Endothelial cell of umbilical vein (primary cell): ENCODE measurements at places on chromosomes 6 and 20. TPM values are rescaled to one million over a fixed set of nuclear protein-coding genes. Genes with fewer than 3 reads are reported as not detected.

The MYH7B gene
- 0.03 and 0.10 TPM in 2 replicates for polyA plus RNA-seq

GRCh38 chr6:3341467-3341866 is 82.7 kb downstream of the PSMG4 start:
- DNase-seq, result no peak

The PTCHD4 gene
- 1.3 and 1.5 TPM in 2 replicates for polyA plus RNA-seq

DNA sequence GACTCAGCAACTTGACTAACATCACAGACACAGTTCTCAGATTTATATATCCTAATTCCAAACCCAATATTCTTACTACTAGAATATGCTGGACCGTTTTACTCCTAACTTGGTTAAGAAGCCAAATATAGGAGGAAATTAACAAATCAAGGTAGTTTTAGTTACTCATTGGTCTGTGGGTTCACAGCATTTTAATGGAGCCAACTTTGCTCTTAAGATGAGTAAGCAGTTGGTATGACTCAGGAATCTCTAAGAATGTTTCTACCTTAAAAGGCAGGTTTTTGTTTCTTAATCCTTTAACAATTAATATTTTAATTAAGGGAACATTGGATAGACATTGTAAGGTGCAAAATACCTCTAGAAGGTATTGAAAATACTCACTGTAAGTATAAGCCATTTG is 31.6 kb downstream of the OPRM1 start:
- no peak for DNase-seq

DNA sequence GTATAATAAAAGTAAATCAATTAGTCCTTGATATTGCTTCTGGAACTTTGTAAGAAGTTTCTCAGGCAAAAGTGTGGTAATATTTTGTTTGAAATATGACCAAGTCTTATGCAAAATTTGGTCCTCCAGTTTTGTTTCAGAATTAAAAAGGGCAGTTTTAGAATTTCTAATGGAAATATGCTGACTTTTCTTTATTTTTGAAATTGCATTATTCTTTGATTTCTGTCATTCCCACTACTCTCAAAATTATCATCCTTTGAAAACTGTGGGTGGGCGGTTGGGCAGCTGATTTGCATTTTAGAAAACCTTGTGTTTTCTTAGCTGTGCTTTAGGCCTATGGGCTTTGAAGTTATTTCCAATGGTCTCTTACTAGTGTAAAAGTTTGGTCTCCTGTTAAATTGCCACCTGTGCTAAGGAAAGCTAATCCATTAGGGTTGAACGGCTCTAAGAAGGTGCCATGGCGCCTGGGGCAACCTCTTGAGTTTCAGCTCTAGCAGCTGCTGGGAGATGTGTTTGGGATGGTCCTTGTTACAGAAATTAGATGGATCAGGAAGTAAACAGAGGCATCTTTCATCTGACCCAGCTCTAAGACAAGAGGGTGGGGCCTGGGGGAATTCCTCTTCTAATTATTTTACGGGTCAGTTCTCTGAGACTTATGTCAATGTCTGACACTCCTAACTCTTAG is 880.8 kb upstream of the SLC35B3 start:
- no peak for DNase-seq

DNA sequence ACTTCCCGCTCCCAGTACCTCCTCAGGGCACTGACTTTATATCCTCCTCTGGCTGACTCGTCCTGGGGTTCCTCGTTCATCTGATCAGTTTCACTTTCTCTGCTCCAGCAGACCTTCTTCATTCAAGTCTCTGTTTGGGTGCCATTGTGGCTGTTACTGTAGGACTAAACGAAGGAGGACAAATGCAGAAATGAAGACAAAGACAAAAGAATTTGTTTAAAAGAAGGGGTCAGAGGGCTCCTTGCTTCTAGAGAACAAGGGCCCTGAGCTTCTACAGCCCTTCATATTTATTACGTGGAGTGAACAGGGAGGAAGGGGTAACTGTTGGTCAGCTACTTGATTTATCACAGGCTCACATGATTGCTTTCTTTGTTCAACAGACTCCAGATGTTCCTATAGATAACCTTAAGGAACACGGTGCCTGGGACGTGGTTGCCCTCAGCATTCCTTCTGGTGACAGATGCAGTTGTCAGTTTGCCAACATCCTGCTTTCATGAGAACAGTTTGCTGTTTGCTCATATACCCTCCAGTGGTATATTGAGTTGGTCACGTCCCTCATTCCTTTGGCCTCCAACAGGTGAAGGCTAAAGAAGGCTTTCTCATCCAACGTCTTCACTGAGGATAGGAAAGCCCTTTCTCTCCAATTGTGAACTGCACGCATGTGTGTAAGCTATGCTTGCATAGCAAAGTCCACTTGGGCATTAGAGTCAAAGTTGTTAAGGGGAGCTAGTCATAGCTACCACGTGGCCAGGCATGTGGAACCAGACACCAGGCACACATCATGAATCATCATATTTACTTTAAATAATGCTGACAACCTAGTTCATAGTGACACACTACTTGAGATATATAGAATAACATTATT is 69.1 kb upstream of the BTN3A2 start:
- peak; percentile 72 for DNase-seq

GRCh38 chr6:22115559-22115958 is 181.3 kb downstream of the PRL start:
- DNase-seq, result no peak

The B3GAT2 gene
- not detected in 2 replicates for polyA plus RNA-seq

- no peak for DNase-seq
These were observed 246.9 kb downstream of the UBE3D start for GRCh38 chr6:82818727-82819126.

The C20orf144 gene
- polyA plus RNA-seq, result 0.05 TPM in 1 of 2 replicates, not detected in the other

GRCh38 chr20:36700438-36700837 is 45.5 kb downstream of the NDRG3 start:
- no peak for DNase-seq

- DNase-seq, result no peak
These were observed 181.4 kb upstream of the UST start for GRCh38 chr6:148565321-148565926.

The SLC12A5 gene
- 1.8 and 2.3 TPM in 2 replicates for polyA plus RNA-seq

The MDFI gene
- polyA plus RNA-seq, result 74.1 and 81.6 TPM in 2 replicates

GRCh38 chr20:46203510-46203837 is 85.4 kb downstream of the CD40 start:
- DNase-seq, result no peak

DNA sequence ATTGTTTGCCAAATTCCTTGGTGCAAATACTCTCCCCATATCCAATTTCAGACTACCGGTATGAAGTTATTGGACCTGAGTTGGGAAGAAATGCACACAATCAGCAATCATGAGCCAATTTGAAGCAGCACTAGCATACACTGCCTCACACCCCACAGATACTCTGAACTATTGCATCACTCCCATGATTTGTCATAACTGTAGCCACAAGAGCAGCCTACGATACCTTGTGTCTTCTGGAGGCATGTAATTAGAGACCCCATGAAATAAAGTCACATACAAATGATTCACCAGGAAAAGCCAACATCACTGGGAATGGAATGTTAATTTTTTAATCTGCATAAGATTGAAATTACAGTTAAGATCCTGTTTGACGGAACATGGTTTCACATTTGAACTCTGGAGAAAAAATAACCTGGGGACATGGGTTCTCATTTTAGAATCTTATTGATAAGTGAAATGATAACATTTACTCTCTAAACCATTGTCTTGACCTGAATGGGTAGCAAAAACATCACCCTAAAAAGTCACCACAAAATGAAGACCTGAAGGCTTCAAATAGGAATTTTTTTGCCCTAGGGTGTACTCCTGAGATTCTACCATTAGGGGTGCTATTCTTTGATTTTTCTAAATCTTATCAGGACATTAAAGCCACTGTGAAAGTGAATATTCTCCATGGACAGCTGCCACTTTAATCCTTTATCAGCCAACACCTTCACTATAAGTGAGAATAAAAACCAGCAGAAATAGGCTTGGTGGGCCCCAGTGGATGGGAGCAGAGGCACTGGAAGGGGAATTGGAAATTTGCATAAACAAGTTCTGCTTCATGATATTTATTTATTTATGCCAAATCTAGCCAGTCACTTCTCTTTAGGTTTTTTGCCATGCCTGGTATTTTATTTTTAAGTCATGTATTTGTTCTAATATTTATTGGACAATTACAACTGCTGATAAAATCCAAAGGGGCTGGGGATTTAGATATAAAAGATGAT is 34.5 kb upstream of the HBS1L start:
- DNase-seq, result peak; percentile 34

DNA sequence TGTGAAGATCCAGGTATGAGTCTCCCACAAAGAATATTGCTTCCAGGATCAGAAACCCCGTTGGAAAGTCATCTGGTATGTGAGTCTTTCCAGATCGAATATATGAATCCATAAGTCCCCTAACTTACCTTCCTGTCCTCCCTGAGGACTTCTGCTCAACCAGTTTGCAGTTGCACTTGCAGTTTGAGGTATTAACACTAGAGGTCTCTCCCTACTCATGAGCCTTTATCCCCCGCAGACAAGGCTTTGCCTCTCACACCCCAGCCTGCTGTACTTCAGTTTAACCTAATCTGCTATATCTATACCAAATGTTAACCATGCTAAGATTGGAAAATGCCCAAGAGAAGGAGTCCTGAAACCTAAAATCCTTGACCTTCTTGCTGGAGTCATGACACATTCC is 135.3 kb upstream of the DEFB112 start:
- no peak for DNase-seq

The HLA-DMB gene
- 0.75 and 1.1 TPM in 2 replicates for polyA plus RNA-seq

The RAMACL gene
- polyA plus RNA-seq, result 0.17 and 0.25 TPM in 2 replicates

DNA sequence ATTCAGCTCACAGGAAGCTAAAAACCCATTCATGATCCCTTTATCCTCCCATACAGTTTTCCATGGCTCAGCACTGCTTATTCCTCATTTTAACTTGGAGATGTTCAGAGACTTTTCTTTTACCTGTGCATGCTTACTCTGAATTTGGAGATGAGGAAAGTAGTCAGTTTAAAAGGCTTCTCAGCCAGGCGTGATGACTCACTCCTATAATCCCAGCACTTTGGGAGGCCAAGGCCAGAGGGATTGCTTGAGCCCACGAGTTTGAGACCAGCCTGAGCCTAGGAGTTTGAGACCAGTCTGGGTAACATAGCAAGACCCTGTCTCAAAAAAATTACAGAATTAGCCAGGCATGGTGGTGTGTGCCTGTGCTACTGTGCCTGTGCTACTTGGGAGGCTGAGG is 30.3 kb upstream of the TMEM217 start:
- DNase-seq, result no peak

The LAMA2 gene
- polyA plus RNA-seq, result 0.24 and 0.51 TPM in 2 replicates

DNA sequence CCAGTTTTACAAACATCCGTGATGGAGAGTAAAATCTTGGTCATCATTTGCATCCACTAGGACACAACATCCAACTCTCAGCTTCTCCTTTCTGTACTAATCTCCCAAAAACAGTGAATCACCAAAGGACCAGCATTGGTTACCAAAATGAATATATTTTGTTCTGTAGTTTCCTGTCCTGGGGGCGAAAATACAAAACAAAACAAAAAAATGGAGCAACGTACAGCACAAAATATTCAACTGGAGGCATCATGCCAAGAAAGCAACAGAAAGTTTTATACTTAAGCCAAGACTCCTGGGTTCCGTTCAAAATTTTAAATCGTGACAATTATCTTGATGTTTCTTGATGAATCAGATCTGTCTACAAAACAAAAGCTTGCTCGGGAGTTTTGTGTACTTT is 126.6 kb upstream of the CCDC28A start:
- DNase-seq, result peak; percentile 59

- peak; percentile 45 for DNase-seq
These were observed 68.0 kb downstream of the PLAGL1 start for GRCh38 chr6:143940011-143940597.

DNA sequence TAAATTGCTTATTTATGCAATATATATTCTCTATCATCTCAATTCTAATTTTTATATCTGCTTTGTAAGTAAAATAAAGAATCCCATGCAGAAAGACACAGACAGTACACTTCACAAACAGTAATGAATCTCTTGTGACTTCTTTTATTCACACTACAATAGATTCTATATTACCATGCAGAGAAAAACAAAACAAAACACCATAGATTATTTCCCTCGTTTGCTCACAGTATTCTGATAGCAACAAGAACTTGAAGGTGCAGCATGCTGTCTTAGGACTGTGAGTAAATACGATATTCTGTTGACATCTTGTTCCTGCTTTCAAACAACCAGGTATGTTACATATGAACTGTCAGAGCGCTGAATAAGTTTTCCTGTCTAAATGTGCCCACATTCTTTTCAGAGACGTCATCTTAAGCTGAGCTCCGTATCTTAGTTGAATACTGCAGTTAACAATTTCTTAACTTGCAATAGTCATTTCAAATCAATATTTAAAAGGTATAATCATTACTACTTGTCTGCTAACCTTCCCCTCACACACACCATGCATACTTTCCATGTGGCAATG is 140.1 kb downstream of the BTBD9 start:
- DNase-seq, result no peak

DNA sequence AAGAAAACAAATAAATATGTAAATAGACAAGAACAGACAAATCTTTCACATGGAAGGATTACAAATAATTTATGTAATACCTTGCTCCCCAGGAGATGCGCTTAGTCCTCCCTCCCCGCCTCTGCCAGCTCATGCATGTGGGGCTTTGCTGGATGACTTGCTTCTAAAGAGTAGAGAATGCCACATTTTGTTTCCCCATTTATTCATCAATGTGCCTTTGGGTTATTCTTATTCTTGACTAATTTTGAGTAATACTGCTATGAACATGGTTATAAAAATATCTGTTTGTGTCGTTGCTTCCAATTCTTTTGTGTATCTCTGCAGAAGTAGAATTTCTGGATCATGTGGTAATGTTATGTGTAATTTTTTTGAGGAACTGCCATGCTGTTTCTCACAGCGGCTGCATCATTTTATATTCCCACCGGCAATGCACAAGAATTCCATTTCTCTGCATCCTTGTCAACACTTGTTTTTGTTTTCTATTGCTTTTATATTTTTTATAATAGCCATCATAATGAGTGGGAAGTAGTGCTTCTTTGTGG is 23.8 kb upstream of the DUSP22 start:
- DNase-seq, result no peak

GRCh38 chr6:53322188-53323029 is 26.3 kb downstream of the ELOVL5 start:
- DNase-seq, result no peak

The FBXO9 gene
- polyA plus RNA-seq, result 48.1 and 63.5 TPM in 2 replicates

- DNase-seq, result no peak
These were observed 310.7 kb downstream of the EYA4 start for GRCh38 chr6:133551847-133552341.

GRCh38 chr6:93412452-93412851 is 6.9 kb downstream of the EPHA7 start:
- DNase-seq, result no peak

DNA sequence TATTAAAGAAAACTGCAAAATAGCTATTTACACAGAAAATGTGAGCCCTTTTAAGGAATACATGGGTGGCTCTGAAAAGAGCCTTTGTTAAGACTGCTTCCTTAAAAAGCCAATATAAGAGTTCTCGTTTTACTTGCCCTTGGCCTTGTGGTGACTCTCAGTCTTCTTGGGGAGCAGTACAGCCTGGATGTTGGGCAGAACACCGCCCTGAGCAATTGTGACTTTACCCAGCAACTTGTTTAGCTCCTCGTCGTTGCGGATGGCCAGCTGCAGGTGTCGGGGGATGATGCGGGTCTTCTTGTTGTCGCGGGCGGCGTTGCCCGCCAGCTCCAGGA is 111.5 kb downstream of the HFE start:
- peak; percentile 76 for DNase-seq

The SCRT2 gene
- polyA plus RNA-seq, result not detected in 2 replicates

The CCN2 gene
- polyA plus RNA-seq, result 1,646 and 1,926 TPM in 2 replicates
